ENCODE measurements at places on chromosomes 16 and 17.

- no peak for DNase-seq
Observed at GRCh38 chr17:63191610-63192009, 225.6 kb downstream of the TANC2 start.

GRCh38 chr16:54473226-54473993 lies 186.8 kb upstream of the IRX3 start:
- DNase-seq, result no peak

DNA sequence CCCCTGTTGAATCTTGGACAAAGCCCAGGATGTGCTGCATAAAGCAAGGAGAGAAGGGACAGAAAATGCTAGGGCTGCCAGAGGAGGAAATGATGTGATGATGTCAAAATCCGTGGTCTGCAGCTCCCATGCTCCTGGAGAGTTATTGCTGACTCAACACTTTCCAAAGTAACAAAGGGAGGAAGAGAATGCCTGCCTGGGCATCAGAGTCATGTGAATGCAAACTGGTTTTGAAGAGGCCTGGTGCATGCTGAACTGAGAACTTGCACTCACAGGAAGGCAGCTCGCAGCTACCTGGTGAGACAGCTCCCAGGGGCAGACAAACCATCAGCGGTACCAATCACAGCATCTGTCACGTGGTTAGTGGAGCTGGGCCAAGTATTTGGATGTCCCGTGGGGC lies 2.8 kb downstream of the MARVELD3 start:
- no peak for DNase-seq

GRCh38 chr17:34723875-34724274 lies 144.5 kb downstream of the TMEM132E start:
- no peak for DNase-seq

- DNase-seq, result peak; percentile 36
Observed at GRCh38 chr17:81511804-81512561, 616 bp downstream of the ACTG1 start.

DNA sequence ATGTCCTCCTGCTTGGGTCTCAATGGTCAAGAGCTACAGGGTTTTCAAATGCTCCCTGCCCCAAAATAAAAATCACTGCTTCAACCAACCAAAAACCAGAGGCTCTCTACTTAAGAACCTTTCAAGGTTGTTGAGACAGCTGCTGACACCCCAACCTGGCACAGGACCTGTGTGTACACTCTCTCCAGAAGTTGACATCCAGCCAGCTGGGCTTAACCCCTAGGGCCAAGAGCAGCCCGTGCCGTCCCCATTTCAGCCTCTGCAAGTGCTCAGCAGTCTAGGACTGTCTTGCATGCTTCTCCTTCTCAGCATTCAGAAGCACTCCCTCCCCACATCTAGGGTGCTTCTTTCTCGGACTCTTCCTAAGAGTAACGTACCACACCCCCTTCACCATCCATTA lies 59.0 kb upstream of the TRAP1 start:
- no peak for DNase-seq

DNA sequence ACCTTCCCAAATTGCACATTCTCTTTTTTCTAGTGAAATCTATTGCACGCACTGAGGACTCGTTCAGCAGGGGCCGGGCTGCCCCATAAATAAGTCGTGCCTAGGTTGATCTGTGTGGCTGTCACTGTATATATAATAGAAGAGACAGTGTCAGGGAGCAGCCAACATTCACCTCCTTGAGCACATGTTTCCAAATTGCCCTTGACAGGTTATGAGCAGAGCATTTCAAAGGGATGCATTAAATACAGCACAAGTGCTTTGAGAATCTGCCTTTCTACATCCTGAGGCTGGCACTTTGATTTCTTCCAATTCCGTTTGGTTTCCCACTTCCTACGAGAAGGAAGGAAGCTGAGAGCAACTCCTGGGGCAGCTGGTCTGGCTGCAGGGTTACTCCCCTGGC lies 291.2 kb downstream of the NPIPA8 start:
- no peak for DNase-seq

DNA sequence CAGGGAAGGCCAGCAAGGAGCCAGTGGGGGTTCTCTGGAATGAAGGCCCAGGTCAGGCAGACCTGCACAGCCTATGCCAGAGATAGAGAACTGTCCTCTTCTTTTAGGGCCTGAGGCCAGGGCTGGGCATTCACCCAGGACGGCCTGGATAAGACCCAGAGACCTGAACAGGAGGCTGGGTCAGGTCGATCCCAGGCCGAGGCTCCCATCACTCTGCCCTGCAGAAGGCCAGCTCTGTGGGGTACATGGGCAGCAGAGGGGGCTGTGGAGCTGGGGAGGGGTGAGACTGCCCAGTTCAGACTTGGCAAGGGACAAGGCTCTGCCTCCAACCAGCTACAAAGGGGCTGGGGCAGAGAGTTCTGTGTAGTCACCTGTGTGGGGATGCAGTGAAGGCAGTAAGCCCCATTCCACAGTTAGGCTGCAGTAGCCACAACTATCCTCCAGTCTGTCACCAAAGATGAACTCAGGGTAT lies 14.6 kb downstream of the HSD11B2 start:
- no peak for DNase-seq

GRCh38 chr16:11980136-11980844 lies 3.8 kb downstream of the SNX29 start:
- no peak for DNase-seq

DNA sequence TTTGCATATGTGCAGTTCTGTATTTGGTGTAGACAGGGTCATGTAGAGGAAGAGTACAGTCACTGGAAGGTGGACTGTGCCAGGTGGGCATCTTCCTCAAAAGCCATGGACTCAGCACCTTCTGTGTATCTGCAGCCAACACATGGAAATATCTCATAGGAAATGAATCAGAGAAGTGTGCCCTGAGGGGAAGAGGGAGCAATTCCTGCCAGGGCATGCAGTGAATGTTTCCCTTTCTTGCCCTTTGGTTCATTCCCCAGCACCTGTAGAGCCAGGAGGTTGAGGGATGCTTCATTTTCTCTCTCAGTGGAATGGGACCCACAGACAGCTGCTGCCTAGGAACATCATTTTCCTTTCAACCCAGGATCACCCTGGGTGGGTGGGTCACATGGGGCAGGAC lies 146.1 kb upstream of the HSBP1 start:
- DNase-seq, result no peak

GRCh38 chr16:51163366-51163765 lies 12.3 kb upstream of the SALL1 start:
- DNase-seq, result no peak

GRCh38 chr17:44788139-44788538 lies 29.4 kb downstream of the ADAM11 start:
- no peak for DNase-seq

DNA sequence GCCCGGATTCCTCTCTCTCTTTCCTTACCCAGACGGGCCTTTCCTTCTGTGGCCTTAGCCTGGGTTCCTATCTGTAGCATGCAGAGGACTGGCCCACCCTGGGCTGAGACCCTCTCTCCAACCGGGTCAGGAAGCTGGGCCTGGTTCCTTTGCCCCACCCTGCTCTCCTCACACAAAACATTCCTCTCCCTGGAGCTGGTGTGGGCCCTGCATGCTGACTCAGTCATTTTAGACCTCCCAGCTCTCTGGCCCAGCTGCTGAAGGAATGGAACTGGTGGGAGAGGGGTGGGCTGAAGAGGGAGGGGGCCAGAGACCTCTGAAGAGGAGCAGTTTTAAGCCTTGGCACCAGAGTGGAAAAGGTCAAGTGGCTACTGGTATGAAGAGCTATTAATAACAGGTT lies 957 bp downstream of the MYL4 start:
- no peak for DNase-seq

DNA sequence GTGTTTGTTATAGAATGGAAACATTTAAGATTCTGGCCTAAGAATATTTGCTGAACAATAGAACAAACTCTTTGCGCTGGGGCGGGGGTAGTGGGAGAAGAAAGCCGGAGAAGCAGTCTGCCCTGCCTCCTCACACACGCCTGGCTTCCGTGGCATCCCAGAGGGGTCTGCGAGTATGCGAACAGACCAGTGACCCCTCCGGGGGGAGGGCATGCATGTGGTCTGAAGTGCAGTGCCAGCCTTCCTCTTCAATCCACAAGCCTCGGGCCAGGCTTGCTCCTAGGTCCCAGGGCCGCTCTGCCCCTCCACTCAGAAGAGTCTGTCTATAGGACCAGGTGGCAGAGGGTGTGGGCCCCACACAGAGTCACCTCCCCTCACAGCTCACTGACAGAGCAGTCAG lies 14.1 kb upstream of the IGFALS start:
- no peak for DNase-seq

GRCh38 chr17:57288040-57288772 lies 31.9 kb downstream of the MSI2 start:
- no peak for DNase-seq

DNA sequence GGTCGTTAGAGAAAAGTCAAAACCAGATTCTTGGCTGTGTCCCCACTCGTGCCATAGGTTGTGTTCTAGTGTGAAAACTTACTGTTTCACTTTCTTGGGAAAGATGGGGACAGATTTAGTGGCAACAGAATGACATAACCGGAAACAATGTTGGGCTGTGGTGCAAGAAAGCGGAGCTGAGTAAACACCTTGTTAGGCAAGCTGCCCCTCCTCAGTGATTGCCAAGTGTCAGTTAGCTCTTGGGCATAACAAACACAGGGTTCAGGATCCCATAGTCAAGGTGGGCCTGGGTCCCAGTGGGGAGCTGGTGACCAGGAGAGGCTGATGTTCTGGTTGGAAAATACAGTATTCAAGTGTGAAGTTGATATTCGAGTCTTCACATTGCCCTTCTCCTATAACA lies 15.4 kb downstream of the UBN1 start:
- no peak for DNase-seq

- no peak for DNase-seq
Observed at GRCh38 chr17:32894245-32894644, 17.3 kb upstream of the MYO1D start.

GRCh38 chr16:2076072-2076865 lies 28.5 kb downstream of the TSC2 start:
- no peak for DNase-seq

GRCh38 chr16:57536306-57537193 lies at the start of gene CCDC102A:
Gene CCDC102A (minus strand): TSS chr16:57536571. CDS start chr16:57529177, 7,394 bp downstream.
- peak; percentile 51 for DNase-seq

- DNase-seq, result no peak
Observed at GRCh38 chr16:1058216-1058615, 14.3 kb upstream of the SSTR5 start.

DNA sequence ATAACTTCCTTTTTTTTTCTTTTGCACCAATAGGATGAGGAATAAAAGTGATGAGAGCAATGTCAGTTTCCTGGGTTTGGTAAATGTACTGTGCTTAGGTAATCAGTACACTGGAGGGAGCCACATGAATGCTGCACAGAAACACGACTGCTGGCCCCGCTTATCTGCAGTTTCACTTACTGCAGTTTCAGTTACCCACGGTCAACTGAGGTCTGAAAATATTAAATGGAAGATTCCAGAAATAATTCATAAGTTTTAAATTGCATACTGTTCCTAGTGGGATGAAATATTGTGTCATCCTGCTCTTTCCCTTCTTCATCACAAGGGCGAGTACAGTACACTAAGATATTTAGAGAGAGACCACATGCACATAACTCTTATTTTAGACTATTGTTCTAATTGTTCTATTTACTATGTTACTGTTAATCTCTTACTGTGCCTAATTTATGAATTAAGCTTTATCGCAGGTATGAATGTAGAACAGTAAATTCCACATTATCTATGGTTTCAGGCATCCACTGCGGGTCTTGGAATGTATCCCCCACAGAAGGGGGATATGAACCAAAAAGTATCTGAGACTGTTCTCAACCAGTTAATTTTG lies 6.4 kb upstream of the LGALS3BP start:
- DNase-seq, result no peak

DNA sequence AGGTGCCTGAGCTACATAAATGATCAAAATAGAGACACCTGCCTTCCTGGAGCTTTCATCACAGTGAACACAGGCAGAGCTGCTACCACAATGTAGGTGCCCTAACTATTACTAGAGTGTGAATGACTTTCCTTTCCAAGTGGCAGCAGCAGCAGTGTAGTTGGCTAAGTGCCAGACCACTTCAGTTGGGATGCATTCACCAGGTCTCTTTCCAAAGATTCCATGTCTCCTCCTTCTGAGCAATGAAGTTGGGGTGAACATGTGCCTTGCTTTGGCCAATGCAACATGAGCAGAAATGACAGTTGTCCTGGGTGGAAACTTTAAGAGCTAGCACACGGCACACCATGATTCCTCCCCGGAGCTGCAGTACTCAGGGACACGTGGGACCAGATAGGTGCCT lies 23.3 kb upstream of the CACNG4 start:
- DNase-seq, result no peak

GRCh38 chr16:89298623-89299225 lies 81.2 kb downstream of the ZNF778 start:
- DNase-seq, result no peak

All from CD4-positive, alpha-beta memory T cell (primary cell).